Nephron progenitor cell (in vitro differentiated cells): ENCODE measurements at places on chromosomes 11 and 22.

GRCh38 chr11:102837156-102837555, 6.3 kb downstream of the MMP3 start:
- DNase-seq = no peak

- no peak for DNase-seq
Observed at GRCh38 chr11:35083431-35084238, 55.3 kb upstream of the CD44 start.

DNA sequence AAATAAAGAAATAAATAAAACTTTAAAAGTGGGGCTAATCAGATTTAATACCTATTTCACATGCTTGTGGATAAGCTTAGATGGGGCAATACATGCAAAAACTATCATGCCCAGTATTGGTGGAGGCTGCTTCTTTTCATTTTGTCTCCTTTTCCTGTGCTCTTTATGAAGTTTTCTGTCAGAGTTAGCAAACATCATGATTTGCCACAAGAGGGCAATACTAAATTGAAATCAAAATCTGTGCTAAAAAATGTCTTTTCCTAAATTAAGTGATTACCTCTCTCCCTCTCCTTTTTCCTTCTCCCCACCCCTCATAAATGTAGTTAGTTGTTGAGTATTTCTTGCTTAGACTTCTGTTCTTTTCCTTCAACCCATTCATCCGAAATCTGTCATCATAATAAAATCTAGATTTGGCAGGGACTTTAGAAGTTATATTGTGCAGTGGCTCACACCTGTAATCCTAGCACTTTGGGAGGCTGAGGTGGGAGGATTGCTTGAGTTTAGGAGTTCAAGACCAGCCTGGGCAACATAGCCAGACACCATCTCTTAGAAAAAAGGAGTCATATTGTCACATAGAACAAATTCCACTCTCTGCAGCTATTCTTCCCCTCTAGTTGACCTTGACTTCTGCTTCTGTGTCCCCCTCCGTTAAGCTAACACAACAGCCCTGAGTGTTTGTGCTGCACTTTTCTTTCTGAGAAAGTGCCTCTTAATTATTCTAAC, 4.7 kb upstream of the ARHGAP42 start:
- no peak for DNase-seq

- DNase-seq = no peak
Observed at GRCh38 chr11:46696212-46696558, 4.2 kb downstream of the ARHGAP1 start.

GRCh38 chr11:102868339-102868738, 6.4 kb downstream of the MMP12 start:
- no peak for DNase-seq

GRCh38 chr11:102368472-102368871, 21.5 kb downstream of the BIRC2 start:
- no peak for DNase-seq

DNA sequence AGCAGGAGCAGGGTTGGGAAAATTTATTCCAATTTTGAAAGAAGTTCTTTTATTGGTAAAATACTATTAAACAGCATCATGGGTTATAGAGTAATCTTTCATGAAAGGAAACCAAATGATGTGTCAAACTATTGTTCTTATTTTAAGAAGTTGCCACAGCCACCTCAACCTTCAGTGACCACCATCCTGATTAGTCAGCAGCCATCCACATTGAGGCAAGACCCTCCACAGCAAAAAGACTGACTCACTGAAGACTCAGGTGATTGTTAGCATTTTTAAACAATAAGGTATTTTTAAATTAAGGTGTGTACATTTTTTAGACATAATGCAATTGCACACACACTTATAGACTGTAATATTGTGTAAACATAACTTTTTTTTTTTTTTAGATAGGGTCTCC, 3.7 kb upstream of the HEPHL1 start:
- no peak for DNase-seq

DNA sequence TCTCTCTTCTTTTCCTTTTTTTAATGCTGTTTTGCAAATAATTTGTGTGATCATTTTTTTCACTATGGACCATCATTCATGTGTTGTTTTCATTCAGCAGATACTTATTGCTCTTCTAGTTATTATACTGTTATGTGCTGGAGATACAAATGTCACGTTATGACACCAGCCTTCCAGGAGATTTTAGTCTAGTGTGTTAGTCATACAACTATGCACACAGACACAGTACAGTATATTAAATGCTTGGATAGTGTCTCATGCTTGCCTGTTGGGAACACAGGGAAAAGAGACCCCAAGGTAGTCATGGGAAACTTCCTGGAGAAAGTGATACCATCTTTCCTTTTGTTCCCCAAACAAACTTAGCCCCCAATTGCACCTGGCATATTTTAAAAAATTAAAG, 116.1 kb downstream of the UVRAG start:
- DNase-seq = no peak

- DNase-seq = no peak
Observed at GRCh38 chr11:62854825-62855570, 15.6 kb upstream of the WDR74 start.

DNA sequence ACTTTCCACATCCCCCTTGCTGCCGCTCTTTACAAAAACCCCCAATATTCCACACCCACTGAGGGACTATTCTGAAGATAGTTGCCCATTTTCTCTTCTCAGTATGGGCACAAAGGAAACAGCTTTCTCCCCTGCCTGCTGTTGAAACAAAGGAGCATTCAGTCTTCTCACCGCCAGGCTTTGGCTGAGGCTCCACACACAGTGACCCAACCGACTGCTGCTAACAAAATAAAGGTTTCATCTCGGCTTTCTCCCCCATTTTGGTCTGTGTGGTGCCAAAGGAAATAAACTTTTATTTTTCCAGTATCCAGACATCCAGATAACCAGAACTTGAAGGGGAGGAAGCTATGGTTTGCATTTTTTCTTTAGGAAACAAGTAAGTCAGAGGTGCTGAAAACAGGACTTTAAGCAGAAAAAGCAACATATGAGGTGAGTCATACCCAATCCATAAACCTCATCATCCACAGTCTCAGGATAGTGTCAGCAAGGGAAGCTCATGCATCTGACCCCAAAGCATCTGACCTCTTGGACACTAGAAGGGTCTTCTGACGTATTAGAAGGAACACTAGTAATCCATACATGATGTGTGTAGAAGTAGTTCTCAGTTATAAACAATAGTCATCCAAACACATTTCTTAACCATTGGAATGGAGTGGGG, 6.4 kb downstream of the CLMP start:
- no peak for DNase-seq

- no peak for DNase-seq
Observed at GRCh38 chr11:123493349-123494063, 63.4 kb downstream of the GRAMD1B start.

GRCh38 chr11:33558097-33558496, 142.5 kb downstream of the C11orf91 start:
- DNase-seq = no peak

DNA sequence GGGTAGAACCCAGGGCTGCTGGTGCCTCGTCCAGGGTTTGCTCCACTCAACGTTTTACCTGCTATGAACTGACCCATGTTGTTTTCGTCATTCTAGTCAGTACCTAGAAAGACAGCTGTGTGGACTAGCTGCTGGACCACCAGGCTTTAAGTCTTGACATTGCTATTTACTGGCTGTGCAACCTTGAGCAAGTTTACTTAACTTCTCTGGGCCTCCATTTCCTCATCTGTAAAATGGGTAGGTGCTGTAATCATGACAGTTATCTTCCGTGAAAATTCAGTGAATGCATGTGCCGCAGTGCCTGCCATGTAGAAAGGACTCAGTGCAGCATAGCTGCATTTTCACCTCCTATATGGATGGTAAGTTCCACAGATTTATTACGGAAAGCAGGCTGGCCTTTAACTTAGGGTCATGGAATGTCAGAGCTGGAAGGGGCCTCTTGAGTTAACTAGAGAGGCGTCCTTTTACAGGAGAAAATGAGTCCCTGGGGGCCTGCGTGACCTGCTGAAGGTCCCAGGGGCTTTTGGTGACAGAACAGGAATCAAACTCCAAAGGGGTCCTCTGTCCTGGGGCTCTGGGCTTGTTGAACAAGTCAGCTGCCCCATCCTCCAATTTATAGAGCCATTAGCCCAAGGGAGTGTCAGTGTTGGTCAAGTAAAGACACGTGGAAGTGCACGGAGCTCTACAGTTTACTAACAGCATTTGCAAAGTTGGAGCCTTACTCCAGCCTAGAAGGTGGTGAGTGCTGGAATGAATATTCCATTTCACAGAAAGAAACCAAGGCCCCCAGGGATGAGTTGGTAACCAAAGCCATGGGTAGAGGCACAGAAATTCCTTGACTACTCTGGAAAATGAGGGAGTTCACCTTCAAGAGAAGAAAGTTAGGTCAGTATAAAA, 12.0 kb upstream of the MALAT1 start:
- peak; percentile 36 for DNase-seq

DNA sequence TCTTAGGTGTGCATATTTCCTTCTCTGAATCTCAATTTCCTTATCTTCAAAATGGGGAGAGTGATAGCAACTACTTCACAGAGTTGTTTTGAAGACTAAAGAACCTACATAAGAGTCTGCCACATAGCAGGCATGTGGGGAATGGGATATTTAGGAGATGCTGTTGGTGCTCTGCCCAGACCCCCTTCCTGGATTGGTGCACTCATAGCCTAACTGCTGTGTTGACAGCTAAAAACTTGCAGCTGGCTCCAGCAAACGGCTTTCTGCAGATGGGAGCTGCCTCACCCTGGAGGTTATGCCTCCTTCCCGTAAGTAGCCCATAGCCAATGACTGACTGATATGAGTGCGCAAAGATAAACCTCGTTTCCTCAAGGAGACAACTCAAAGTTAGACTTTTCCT, 106.1 kb downstream of the CD44 start:
- no peak for DNase-seq

GRCh38 chr22:23689414-23689813, 1.4 kb upstream of the RGL4 start:
- no peak for DNase-seq

DNA sequence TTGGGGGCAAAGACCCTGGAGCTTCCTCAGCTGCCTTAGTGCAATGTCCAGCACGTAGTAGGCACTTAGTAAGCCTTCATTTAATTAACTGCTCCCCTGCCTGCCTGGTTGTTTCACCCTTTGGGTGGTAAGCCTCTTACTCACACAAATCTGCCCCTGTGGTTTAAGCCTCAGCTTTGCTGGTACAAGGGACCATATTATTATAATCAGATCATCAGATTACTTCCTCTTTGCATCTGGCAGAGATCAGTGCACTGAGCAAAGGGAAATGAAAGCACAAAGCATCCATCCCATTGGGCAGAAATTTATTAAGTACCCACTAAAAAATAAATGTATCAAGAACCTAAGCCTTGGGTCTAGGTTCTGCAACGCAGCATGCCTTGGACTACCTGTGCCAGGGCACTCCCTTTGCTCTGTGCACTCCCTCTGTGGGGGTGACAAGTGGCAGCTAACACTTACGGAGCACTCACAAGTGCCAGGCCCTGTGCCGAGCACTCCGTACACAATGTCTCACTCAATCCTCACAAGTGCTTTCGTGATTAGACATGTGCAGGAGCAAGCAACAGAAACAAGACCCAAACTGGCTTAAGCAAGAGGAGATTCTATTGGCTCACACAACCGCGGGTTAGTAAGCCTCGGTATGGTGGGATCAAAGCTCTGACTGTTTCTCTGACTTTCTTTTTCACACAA, 34.9 kb upstream of the DAGLA start:
- DNase-seq = no peak

- DNase-seq = no peak
Observed at GRCh38 chr22:41528132-41528766, 16.0 kb downstream of the POLR3H start.

GRCh38 chr22:43886231-43886630, 5.6 kb downstream of the PNPLA5 start:
- no peak for DNase-seq

DNA sequence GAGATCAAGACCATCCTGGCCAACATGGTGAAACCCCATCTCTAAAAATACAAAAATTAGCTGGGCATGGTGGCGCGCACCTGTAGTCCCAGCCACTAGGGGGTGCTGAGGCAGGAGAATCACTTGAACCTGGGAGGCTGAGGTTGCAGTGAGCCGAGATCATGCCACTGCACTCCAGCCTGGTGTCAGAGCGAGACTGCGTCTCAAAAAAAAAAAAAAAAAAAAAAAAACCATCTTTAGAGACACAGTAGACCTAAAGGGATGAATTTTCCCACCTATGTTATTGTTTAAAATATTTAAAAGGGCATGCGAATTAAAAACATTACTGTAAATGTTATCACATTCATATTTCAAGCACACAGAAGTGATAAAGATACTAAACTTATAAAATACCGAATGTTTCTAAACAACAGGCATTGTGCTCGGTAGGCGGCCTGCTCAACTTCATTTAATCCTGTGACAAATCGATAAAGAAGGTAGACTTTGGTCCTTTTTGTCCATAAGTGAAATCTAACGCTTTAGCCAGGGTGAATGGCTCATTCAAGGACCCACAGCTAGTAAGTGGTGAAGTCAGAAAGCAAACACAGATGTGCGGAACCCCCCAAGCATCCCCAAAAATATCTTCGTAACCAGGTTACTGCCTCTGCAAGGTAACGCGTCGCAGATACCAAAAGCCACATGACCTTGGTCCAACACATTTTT, 16.1 kb downstream of the NCAPD3 start:
- DNase-seq = peak; percentile 65

DNA sequence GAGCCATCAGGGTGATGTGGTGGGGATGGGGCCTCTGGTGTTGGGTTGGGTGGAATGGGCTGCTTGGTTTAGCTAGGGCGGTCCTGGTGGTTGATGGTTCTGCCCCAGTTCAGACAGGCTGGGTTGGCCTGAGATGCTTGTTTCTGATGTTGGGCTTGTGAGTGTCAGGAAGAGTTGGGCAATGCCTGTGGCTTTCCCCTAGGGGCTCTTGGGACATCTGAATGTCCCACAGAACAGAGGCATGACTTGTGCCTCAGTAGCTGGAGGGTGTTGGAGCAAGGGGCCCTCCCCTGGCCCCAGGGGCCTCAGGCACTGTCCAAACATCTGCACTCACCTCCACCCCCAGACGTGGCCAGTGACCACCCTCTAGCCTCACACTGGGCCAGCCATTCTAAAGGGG, 14.0 kb upstream of the CTSD start:
- no peak for DNase-seq
